ENCODE measurements at places on chromosomes 2 and 18.

DNA sequence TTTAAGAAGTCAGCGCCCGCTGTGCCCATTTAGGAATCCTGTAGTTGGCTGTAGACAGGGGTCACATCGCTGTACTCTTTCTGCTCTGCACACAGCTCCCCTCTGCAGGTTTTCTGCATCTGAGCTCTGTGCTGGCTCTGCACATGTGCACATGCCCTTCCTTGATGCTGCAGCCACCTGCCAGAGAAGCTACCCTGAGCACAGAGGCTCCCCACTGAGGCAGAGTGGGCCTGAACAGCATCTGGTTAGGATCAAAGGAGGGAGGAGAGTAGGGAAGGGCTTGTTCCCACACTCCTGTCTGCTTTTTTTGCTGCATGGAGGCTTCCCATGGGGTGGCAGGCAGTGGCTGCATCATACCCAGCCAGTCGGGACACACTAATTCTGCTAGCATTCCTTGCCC lies 238.9 kb downstream of the FHOD3 start:
- ATAC-seq: no peak

GRCh38 chr2:38301969-38302702 lies 74.9 kb downstream of the ATL2 start:
- peak; percentile 28 for ATAC-seq

- ATAC-seq: no peak
Measured at GRCh38 chr2:214169281-214169680, 241.6 kb upstream of the VWC2L start.

DNA sequence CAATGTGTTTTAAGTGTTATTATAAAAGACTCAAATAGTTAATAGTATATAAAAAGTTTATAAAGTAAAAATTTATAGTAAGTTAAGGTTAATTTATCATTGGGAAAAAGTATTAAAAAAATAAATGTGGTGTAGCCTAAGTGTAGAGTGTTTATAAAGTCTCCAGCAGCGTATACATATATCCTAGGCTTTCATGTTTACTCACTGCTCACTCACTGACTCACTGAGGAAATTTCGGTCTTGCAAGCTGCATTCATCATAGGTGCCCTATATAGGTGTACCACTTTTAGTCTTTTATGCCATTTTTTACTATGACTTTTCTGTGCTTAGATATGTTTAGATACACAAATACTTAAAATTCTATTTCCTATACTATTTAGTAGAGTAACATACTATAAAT lies 866.0 kb downstream of the CBLN2 start:
- no peak for ATAC-seq

DNA sequence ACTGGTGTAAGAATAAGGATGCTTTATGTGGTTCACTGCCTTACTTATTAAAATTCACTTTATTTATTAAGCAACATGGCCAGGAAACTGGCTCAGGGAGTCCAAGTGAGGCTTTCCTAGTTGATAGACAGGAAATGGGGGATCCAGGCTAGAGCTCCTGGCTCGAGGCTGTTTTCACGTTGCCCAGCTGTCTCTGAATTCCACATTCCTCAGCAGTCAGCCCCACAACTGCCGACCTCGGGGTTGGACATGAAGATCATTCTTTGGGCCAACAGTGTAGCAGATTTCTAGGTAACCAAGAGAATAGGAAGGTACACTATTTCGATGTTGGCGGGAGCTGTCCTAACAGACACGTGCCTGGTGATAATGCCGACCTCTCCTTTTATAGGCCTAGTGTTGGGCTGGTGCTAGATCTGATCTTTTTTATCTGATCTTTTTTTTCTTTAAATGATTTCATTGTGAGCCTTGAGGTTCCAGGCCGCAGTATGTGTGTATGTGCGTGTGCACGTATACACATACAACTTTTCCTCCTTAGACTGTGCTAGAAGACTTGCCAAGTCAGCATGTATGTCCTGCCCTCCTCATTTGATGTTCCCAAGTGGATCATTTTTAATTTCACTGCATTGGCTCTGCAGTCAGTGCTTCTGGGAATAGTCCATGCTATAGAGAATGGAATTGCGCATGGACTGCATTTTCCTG lies 103.5 kb downstream of the CABLES1 start:
- no peak for ATAC-seq

DNA sequence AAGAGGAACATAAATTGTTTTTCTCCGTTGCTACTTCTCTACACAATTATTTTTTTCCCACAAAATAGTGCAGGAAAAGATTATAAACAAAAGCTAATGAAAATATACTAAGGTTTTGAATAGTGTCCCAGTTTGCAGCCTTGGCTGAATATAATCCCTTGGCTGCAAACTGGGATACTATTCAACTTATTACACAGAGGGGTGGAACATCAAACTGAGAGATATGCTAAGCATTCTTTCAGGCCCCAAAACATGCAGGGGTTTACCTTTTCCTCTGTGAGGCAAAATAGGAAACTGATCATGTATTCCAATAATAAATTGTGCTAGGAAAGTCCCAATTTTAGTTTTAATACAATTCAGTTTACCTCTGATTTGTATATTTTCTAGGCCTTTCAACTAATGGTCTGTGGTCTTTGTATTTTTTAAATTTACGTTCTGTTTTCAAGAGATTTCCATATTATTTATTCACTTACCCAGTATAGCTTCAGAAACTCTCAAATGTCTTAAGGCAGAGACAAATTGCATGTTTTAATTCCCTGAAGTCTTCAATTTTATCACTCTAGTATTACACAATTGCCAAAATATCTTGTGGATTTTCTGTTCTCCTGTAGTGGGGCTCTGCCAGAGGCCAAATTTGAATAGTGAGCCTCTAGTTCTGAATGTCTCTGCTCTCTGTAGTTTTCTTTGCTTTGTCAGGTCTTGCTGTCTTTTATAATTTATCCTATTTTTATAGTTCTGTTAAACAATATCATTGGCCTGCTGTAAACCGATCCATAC lies 63.9 kb downstream of the PPP1R1C start:
- ATAC-seq: no peak

- no peak for ATAC-seq
Measured at GRCh38 chr2:214536625-214537024, 125.8 kb downstream of the VWC2L start.

DNA sequence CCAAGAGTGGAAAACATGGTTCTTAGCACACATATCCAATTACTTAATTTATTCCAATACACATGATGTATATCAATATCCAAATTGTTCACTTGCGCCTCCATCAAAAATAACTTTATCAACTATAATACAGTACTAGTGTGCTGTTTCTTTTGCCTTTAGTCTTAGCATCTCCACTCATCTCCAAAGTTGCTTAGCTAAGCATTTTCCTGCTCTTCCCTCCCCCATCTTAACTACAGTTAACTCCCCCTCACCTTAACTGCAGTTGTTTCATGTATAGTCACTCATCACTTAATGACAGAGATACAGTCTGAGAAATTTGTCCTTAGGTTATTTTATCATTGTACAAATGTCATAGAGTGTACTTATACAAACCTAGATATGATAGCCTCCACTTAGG lies 705.2 kb upstream of the LINC00305 start:
- ATAC-seq: no peak

GRCh38 chr2:40690525-40690924 lies 238.6 kb upstream of the SLC8A1 start:
- no peak for ATAC-seq

DNA sequence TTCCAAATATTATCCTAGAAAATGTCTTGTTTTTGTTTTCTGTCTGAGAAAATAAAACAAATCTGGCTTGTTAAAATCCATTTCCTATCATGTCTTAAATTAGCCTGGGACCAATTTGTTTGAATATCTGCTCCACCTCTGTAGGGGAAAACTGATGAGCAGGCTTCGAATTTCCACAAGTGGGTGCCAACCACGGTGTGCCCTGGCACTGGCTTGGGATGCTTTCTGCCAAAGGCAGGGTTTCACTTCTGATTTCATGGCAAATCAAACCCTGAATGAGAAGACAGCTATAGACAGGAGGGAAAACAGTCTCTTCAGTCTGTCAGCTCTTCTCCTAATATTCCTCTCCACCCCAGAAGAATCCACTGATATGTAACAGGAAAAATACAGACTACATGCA lies 33.7 kb upstream of the STAT4 start:
- ATAC-seq: no peak

All from activated T-helper 17 cell treated with anti-CD3 and anti-CD28 coated beads, Interleukin-2, amount 50 U/mL, for 72 hours (primary cell).